ENCODE measurements at places on chromosomes 6 and 20.

DNA sequence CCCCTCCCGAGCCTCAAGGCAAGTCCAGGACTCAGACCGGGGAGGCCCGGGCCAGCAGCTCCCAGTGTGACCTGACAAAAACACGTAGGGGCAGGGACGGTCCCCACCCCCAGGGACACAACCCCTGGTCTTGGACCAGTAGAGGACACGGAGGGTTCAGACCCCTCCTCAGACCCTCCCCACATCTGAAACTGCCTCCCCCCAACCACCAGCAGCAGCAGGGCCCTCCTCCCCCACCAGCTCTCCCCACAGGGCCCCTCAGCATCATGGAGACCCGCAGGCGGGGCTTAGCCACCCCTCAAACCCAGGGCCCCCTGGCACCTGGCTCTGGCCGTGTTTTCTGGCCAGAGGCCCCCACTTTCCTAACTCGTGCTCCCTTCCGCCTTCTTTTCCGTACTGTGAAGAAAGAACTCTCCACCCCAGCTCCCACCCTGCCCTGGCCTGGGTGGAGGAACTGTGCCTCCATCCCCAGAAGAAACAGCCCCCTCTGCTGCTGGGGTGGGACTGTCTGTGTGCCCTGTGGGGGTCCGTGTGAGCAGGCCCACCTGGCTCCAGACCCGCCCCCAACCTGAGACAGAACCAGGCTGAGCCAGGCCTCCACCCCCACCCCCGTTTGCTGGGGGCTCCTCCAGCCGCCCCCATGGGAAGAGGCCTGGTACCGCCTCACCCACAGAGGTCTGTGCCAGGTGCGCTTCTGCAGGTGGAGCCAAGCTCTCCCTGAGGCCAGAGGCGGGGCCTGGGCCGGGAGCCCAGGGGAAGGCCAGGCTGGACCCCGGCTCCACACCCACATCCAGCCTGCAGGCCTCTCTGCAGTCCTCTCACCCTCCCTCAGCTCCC, 39.0 kb upstream of the MDFI start:
- DNase-seq = no peak

GRCh38 chr20:21173485-21173884, 47.6 kb downstream of the KIZ start:
- no peak for DNase-seq

- no peak for DNase-seq
These were observed 89.4 kb downstream of the PACRG start for GRCh38 chr6:162817196-162817595.

- no peak for DNase-seq
These were observed 341.3 kb downstream of the SMOC2 start for GRCh38 chr6:168782187-168782751.

DNA sequence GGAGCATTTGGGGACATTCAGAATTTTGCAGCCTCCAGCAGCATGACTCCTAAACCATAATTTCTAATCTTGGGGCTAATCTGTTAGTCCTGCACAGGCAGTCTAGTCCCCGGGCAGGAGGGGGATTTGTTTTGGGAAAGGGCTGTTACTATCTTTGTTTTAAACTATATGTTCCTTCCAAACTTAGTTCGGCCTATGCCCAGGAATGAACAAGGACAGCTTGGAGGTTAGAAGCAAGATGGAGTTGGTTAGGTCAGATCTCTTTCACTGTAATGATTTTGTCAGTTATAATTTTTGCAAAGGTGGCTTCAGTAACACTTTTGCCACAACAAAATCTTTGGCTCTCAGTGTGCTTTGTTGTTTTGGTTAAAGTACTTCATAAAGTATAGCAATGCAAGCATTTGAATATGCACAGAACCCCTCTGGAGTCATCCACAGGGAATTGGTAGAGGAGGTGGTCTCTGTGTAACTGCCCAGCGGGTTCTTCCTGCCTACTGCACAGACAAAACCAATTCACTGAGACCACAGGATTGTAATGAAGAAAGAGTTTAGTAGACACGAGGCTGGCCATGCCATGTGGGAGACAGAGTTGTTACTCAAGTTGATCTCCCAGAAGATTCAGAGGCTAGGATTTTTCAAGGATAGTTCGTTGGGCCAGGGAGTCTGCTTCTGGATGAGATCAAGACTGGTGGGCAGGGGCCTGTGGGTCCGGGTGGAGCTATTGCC, 224.1 kb upstream of the MYLIP start:
- DNase-seq = no peak

GRCh38 chr6:28729501-28730402, 194.0 kb downstream of the TRIM27 start:
- no peak for DNase-seq

GRCh38 chr20:25402583-25402982, 4.9 kb upstream of the GINS1 start:
- no peak for DNase-seq

- DNase-seq = no peak
These were observed 491 bp downstream of the GPSM3 start for GRCh38 chr6:32191696-32192607.

DNA sequence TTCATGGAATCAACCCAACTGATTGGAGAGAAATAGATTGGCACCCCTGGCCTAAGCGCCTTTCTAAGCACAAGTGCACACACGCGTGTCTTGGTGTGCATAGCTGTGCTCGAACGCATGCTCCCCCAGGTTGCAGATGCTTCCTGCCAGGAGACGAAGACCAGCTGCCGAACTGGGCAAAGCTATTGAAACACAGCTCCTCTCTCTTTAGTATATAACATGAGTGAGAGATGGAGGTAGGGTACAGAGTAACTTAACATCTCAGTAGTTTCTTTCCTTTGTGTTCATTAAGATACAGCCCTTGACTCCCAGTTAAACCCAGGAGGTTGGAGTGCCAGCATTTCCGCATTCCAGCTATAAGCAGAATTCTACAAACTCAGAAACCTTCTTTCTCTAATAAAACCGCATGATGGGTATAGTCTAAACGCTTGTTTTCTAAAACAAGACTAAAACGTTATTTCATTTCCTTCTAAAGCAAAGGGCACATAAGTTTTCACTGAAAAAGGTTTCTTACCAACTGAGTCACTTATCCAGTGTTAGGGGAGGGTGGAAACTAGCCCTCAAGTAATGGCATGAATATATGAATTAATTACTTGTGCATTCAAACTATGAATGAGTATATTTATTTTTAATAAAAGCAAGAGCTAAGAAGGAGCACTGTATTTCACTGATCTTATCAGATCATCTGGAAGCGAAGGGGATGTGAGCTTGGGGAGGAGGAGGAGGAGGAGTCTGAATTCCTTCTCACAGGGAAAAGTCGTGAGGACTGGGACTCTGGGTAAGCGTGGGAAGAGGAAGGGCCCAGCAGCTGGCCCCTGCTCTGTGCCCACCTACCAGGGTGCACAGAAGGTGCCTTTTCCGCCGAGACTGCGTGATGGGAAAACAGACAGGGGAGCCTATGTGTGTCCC, 179.2 kb downstream of the TMEM242 start:
- no peak for DNase-seq

- no peak for DNase-seq
These were observed 54.1 kb downstream of the TULP4 start for GRCh38 chr6:158366363-158366762.

DNA sequence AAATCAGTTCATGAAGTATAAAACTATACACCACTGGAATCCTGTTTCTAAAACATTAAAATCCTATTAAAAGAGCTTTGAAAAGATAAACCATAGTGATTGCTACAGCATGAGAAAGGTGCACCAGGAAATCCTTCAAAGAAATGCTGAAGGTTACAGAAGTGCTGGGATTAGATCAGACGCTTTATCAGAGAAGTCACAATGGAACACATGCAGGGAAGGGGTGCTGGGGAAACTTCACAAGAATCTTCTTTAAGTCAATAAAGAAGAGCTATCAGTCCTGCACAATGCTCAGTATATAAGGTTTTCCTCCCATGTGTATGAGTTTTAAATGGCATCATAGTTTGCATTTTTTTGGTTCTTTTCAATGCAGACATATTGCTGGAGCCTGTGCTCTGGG, 137.7 kb upstream of the SLC22A16 start:
- no peak for DNase-seq

GRCh38 chr20:46458866-46459750, 52.7 kb upstream of the ELMO2 start:
- no peak for DNase-seq

DNA sequence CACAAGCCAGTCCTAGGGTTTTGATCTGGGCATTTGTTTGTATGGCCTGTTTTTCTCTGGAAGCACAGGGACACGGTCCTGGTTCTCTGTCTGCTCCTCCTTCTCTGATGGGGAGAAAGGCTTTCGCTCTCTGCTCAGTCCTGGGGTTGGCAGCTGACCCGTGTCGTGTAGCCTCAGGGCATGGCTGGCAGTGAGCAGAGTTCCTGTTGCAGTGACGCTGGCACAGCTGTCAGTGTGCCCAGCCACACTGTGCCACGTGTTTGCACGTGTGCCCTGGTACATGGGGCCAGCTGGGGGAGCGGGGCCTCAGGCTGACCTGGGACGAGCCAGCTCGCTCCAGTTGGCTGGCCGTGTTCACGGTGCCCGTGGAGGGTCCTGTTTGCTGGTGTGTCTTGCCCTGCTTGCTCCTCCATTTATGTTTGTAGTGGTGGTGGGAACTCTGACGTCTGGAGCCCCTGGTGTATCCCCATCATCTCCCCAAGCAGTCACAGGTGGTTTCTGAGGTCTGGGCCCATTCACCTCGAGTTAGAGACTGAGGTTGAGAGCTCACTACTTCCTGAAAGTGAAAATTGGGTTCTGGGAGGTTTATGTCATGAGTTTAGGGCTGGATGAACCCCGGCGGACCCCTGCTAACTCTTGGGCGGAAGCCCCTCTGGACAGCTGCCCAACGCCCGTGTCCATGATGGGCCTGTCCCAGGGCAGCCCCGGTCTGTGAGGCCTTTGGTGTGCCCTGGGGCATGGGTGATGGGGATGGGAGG, 10.2 kb upstream of the DNAJC5 start:
- no peak for DNase-seq

DNA sequence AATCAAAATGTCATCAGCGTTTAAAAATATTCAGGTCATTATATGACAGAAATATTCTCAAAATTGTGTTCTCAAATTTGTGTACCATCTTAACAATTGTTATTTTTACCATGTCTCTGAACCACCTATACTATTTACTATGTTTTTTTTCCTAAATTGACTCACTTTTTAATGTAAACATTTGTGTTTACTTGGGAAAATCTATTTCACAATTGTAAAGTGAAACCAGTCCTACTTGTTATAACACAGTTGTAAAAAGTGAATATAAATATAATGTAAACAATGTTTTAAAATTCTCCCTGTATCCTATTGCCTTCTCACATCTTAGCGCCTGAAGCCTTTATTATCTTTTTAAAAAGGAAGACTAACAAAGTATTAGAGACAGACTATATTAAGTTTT, 83.5 kb downstream of the ADGRG6 start:
- no peak for DNase-seq

DNA sequence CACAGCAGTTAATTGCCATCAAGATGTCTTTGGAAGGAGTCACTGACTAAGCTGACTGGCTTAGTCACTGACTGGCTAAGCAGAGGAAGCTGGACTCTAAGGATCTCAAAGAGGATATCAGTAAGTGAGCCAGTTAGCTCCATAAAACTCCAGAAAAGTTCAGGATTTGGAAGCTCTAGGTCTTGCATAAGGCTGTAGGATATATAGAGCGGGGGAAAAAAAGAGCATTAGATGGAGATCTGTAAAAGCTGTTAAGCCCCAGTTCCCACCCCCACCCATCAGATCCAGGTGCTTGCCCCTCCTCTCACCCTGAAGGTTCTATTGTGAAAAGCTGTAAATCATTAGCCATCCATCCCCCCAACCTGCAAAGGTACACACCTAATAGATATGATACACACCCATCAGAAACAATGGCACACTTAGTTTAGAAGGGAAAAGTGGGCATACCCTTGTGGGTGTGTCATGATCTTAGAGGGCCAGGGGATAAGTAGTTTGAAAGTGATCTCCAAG, 32.2 kb downstream of the CARMIL1 start:
- no peak for DNase-seq

DNA sequence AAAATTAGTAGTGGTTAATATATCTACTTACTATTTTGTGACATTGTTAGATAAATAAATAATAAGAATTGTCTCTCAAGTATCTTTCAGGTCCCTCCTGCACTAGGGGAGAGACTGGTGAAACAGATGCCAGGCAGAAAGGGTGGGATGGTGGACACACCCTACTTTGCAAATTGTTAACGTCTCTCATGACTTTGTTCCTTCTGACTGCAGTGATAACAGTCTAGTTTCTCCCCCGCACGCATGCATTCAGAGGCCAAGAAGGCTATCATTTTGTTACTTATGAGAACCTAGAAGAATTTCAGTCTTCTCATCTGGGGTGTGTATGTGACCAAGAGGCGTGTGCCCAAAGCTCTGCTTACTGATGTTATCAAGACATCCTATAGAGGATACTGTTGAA, 152.3 kb downstream of the EDN1 start:
- DNase-seq = no peak

- DNase-seq = no peak
These were observed 54.3 kb upstream of the PTGIS start for GRCh38 chr20:49622243-49622642.

GRCh38 chr6:160742090-160742489, 40.0 kb downstream of the PLG start:
- DNase-seq = no peak

DNA sequence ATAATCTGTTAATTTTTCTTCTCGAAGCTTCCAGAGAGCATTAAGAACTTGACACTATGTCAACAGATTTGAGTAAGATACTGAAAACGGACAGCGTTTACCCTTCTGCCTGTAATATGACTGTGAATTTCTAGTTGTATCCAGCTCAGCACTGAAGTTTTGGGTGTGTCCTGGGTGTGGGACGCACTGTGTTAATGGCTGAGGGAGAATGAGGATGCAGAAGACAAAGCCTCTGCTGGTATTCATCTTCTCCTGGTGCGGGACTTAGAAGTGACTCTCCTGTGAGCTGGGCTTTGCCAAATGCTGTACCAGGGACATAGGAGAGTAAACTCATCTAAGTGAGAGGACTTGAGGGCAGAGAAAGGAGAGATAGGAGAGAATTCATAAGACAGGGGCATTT, 90.3 kb upstream of the CLDN20 start:
- DNase-seq = no peak

DNA sequence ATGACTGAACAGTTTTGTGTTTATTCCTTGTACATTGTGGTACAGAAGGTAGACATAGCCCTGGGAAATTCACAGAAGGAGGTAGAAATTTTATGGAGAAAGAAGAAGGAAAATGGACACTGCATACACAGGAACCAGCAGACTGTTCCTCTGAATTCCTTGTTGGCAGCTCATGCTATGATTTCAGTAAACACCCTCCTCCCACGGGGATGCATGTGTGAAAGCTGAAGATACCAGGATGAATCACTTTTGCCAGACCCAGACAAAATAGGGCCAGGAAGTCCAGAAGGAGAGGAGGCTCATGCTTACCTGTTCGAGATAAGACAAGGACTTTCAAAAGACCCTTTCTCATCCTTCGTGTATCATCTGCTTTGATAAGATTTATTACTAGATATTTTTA, 110.3 kb upstream of the GGTLC1 start:
- no peak for DNase-seq
